Pulmonary artery endothelial cell (primary cell): ENCODE measurements at places on chromosomes 11 and 22. TPM values are rescaled to one million over a fixed set of nuclear protein-coding genes. Genes with fewer than 3 reads are reported as not detected.

The TMEM126A gene
- 48.5 and 55.6 TPM in 2 replicates for total RNA-seq

The MS4A6A gene
- total RNA-seq, result 0.33 and 0.60 TPM in 2 replicates

The CTTN gene
- total RNA-seq, result 350 and 387 TPM in 2 replicates

The RIN1 gene
- 4.7 and 6.4 TPM in 2 replicates for total RNA-seq

The PELI3 gene
- 4.0 and 5.2 TPM in 2 replicates for total RNA-seq

The PNPLA5 gene
- not detected in 2 replicates for total RNA-seq

The FOLR1 gene
- not detected in 2 replicates for total RNA-seq

The OR51B6 gene
- total RNA-seq, result not detected in 2 replicates

The TBX10 gene
- not detected in 2 replicates for total RNA-seq

The BIRC3 gene
- total RNA-seq, result 3.5 and 12.0 TPM in 2 replicates
